Epithelial cell of alveolus of lung (primary cell): ENCODE measurements at places on chromosomes 1 and 21. TPM values are rescaled to one million over a fixed set of nuclear protein-coding genes. Genes with fewer than 3 reads are reported as not detected.

Gene TINAGL1
- 16.6 and 141 TPM in 2 replicates for total RNA-seq

Gene USH2A
- total RNA-seq = not detected in 2 replicates

Gene MYOC
- 0.13 TPM in 1 of 2 replicates, not detected in the other for total RNA-seq

Gene NPPA
- 0.32 TPM in 1 of 2 replicates, not detected in the other for total RNA-seq

Gene SGIP1
- 6.3 and 22.8 TPM in 2 replicates for total RNA-seq

Gene CELA2B
- total RNA-seq = not detected in 2 replicates

Gene NBPF6
- total RNA-seq = not detected in 2 replicates

Gene SLC35F3
- 0.32 and 0.39 TPM in 2 replicates for total RNA-seq

Gene DTL
- total RNA-seq = 5.6 and 13.7 TPM in 2 replicates

Gene OPTC
- not detected in 2 replicates for total RNA-seq

Gene METTL13
- 20.7 and 26.5 TPM in 2 replicates for total RNA-seq

Gene AIRE
- total RNA-seq = 0.08 TPM in 1 of 2 replicates, not detected in the other

Gene VASH2
- total RNA-seq = 3.5 and 6.8 TPM in 2 replicates

Gene OLFML3
- total RNA-seq = 97.4 and 98.5 TPM in 2 replicates

Gene DMRTA2
- under 0.01 TPM in 1 of 2 replicates, not detected in the other for total RNA-seq

Gene VANGL2
- total RNA-seq = 2.6 and 7.6 TPM in 2 replicates

Gene TEX38
- not detected in 2 replicates for total RNA-seq

Gene TNFRSF14
- 8.8 and 17.6 TPM in 2 replicates for total RNA-seq

Gene EPHX1
- 21.9 and 73.9 TPM in 2 replicates for total RNA-seq

Gene MASP2
- not detected in 2 replicates for total RNA-seq

Gene TRIM63
- total RNA-seq = not detected in 2 replicates

Gene TRIM67
- total RNA-seq = not detected in 2 replicates

Gene SAMSN1
- 0.65 and 1.0 TPM in 2 replicates for total RNA-seq

Gene GIPC2
- 0.08 and 0.52 TPM in 2 replicates for total RNA-seq

Gene ATP1A4
- total RNA-seq = not detected in 2 replicates

Gene SLC37A1
- 2.0 and 4.0 TPM in 2 replicates for total RNA-seq

Gene HUNK
- not detected in 2 replicates for total RNA-seq

Gene TNN
- 0.08 TPM in 1 of 2 replicates, not detected in the other for total RNA-seq

Gene SMPDL3B
- total RNA-seq = 0.26 TPM in 1 of 2 replicates, not detected in the other

Gene PROK1
- total RNA-seq = not detected in 2 replicates

Gene GPR3
- total RNA-seq = 2.2 and 2.8 TPM in 2 replicates

Gene MIXL1
- not detected in 2 replicates for total RNA-seq

Gene RALGPS2
- 10.0 and 21.3 TPM in 2 replicates for total RNA-seq

Gene URB2
- 5.3 and 9.6 TPM in 2 replicates for total RNA-seq

Gene PIGM
- total RNA-seq = 3.7 and 6.0 TPM in 2 replicates
